ENCODE measurements at places on chromosomes 5 and 9. TPM values are rescaled to one million over a fixed set of nuclear protein-coding genes. Genes with fewer than 3 reads are reported as not detected.

The SPARC gene
- total RNA-seq = 439 TPM

The CDH10 gene
- 0.22 TPM for total RNA-seq

The UBE2QL1 gene
- 22.1 TPM for total RNA-seq

The SIT1 gene
- 0.32 TPM for total RNA-seq

The AKNA gene
- 5.1 TPM for total RNA-seq

The ARHGEF37 gene
- total RNA-seq = 32.8 TPM

The GFPT2 gene
- 15.3 TPM for total RNA-seq

The CCDC171 gene
- total RNA-seq = 1.7 TPM

The SLC28A3 gene
- total RNA-seq = 1.2 TPM

The TAF1L gene
- total RNA-seq = not detected

The SLC36A3 gene
- total RNA-seq = not detected

The LCN1 gene
- not detected for total RNA-seq

The CCL21 gene
- total RNA-seq = 32.5 TPM

The PCDHA10 gene
- 0.15 TPM for total RNA-seq

DNA sequence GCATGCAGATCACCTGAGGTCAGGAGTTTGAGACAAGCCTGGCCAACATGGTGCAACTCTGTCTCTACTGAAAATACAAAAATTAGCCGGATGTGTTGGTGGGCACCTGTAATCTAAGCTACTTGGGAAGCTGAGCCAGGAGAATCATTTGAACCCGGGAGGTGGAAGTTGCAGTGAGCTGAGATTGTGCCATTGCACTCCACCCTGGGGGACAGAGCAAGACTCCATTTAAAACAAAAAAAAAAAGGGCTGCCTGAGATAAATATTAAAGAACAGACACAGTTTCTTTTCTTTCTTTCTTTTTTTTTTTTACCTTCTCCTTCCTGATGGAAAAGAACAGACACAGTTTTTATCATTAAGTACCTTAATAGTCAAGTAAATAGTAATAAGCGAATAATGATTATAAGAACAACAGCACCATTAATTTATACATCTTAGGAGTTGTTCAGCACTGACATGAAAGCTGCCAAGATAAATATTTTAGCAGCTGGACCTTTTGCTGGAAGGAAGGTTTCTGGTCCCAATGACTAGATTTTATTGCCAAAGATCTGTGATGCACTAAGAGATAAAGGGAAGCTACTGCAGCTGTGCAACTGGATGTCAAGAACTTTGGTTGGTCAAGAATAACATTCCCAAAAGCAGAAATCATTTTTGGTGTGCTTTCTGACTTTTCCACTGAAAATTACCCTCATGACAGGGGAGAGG lies 7.0 kb downstream of the CENPP start:
- peak; percentile 44 for DNase-seq

DNA sequence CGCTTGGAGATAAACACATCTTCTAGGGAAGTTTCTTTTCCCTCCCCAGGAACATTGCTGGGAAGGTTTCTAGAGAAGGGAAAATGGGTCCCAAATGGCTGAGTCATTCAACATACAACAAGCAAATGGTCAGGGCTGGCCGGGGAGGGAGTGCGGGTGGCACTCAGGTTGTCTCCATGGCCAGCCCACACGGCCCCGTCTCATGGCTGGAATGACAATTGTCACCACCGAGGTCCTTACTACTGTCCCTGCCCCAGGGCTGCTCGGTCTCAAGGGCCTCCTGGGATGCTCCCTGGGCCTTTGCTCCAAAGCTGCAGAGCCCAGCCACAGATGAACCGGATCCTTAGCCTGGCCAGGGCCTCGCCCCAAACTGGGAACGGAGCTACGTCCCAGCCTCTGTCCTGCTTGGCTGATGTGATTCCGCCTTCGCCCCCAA lies 121.9 kb downstream of the FGF18 start:
- no peak for DNase-seq

- DNase-seq = no peak
Observed at GRCh38 chr9:14893280-14893679, 16.9 kb downstream of the FREM1 start.

DNA sequence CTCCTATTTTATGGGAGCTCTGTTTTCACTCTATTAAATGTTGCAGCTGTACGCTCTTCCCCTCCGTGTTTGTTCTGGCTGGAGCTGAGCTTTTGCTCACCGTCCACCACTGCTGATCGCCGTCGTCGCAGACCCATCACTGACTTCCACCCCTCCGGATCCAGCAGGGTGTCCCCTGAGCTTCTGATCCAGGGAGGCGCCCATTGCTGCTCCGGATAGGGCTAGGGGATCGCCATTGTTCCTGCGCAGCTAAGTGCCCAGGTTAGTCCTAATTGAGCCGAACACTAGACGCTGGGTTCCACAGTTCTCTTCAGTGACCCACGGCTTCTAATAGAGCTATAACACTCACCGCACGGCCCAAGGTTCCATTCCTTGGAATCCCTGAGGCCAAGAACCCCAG lies 96.2 kb upstream of the PRDM9 start:
- DNase-seq = no peak

DNA sequence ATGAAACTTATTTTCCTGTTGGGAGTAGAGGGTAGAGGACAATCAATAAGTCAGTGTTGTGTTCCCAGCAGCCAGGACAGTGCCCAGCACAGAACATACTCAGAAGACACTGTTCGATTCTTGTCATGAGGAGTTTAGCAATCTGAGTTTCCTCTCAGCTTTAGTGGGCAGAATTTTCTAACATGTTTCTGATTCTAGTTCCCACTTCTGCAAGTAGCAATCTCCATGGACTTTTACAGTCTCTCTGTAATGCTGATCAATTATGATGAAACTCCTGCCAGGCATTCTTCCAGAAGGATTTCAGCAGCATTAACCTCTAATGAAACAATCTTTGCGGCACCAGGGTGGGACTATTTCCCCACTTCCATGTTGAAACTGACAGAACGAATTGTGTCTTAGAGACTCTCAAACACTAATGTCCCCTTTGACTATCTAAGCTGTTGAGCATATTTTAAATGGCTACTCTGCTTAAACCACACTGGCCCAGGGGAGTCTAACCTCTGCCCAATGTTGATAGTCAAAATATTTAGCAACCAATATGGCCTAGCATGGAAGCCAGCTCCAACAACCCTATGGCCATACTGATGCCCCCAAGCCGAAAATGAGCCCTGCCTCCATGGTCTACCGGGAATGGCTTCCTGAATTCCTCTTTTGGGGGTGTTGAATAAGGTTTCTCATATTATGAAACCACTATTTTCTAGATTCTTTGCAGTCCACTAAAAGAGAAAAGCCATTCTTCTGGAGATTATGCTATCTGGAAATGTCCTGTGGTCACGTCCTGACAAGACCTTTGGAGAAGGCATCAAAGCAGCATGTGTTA lies 484.3 kb downstream of the BNC2 start:
- DNase-seq = no peak

GRCh38 chr9:19976226-19976625 lies 187.4 kb upstream of the SLC24A2 start:
- DNase-seq = no peak

DNA sequence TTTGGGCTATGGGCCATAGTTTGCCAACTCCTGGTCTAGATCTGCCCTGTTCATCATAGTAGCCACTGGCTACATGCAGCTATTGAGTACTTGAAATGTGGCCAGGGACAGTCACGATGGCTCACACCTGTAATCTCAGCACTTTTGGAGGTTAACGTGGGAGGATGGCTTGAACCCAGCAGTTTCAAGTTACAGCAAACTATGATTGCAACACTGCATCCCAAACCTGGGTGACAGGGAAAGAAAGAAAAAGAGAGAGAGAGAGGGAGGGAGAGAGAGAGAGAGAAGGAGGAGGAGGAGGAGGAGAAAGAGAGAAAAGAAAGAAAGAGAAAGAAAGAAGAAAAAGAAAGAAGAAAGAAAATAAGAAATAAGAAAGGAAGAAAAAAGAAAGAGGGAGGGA lies 5.1 kb upstream of the GMCL2 start:
- DNase-seq = no peak

- peak; percentile 86 for DNase-seq
Observed at GRCh38 chr9:89756891-89757537, 152.2 kb downstream of the GADD45G start.

- no peak for DNase-seq
Observed at GRCh38 chr5:127410959-127411358, 106.5 kb upstream of the PRRC1 start.

DNA sequence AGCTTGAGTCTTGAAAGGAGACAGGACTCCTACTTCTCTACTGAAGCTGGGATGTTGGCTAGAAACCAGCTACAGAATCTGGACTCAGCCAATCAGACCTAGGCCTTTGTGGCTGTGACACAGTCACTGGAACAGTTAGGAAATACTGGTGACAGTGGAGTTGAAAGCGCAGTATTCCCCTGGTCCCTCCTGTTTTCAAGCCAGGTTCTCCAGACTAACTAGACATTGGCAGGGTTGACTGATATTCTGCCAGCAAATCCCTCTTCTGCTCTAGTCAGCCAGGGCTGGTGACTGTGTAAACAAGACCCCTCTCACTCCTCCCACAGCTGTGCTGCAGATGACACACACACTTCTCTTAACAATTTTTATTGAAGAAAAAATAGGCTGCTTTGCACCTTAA lies 8.7 kb downstream of the SHROOM1 start:
- DNase-seq = no peak

DNA sequence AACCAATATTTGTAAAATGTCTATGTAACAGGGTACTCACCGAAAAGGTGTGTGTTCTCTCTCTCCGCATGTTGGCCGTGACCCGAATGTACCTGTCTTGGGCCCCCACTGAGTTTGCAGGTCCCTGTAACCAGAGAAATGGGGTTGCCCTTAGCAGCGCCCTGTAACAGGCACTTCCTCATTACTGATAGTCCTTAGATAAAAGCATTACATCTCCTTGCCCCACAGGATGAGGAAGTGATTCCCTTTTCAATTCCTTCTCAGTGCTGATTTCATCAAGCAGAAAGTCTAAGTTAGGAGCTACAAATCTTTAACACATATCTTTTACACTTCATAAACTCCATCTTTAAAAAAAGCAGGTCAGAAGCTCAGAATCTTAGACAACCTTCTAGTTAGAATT lies 15.2 kb upstream of the HMHB1 start:
- no peak for DNase-seq

- DNase-seq = no peak
Observed at GRCh38 chr5:94849324-94849723, 230.9 kb downstream of the SLF1 start.

DNA sequence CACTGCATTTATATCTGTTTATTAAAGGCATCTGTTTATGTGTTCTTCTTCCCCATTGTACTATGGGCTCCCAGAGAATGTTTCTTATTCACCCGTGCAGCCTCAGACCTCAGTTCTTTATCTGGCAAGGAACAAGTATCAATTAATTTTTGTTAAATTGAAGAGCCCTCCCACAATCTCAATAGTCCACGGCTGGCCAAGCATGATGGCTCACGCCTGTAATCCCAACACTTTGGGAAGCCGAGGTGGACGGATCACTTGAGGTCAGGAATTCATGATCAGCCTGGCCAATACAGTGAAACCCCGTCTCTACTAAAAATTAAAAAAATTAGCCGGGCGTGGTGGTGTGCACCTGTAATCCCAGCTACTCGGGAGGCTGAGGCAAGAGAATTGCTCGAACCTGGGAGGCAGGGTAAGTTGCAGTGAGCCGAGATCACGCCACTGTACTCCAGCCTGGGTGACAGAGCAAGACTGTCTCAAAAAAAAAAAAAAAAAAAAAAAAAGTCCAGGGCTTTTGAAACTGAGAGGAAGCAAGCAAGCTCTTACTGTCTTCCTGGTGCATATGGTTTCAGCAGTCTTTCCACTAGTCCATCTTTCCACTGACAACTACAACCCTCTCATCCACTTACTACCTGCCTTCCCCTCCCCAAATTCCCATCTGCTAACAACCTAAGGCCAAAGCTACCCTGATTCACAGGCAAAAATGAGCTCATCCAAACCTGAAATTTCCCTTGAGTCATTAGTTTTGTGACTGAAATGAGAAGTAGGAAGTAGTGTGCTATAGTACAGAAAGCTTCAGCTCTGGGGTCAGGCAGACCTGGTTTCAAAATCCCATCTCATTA lies 2.3 kb upstream of the HK3 start:
- DNase-seq = no peak

- DNase-seq = peak; percentile 41
Observed at GRCh38 chr5:141094481-141095262, at the start of gene PCDHB2. Gene PCDHB2 (plus strand): TSS chr5:141094615. CDS start chr5:141094791, 176 bp downstream.

- DNase-seq = no peak
Observed at GRCh38 chr9:80175286-80176150, 603.8 kb downstream of the TLE4 start.

GRCh38 chr5:152592416-152592815 lies 187.3 kb upstream of the NMUR2 start:
- no peak for DNase-seq

DNA sequence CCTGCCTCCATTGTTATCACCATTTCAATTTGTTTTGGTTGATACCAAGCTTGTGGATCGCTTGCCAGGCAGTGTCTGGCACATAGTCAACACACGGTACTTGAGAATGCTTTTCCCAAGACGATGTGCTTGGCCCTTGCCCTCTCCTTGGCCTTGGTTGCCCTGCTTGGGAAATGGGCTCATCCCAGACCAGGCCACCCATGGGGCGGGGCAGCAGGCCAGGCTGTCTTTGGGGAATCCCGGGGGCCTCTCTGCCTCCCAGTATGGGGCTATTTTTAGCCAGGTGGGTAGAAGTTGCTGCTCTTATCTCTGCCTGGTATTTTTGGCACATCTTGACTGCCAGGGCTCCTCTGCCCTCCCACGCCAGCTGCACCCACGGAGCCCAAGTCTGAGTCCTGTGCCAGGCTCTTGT lies 49.9 kb downstream of the LMX1B start:
- DNase-seq = peak; percentile 73

DNA sequence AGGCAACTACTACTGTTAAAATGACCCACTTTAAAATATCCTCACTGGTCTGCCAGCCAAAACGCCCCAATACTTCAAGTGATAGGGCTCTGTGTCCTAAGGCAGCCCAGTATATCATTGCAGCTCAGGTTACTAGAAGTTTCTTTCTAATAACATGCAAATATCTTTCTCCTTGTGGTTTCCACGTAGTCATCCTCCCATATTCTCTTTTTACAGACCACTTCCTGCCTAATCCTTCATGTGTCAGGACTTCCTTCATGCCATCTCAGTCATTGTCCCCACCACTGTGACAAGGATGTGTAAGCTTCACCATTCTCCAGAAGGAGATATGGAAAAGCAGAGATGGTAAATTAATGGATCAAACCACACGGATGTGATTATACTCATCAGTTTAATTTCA lies 813.7 kb downstream of the MAT2B start:
- no peak for DNase-seq

- no peak for DNase-seq
Observed at GRCh38 chr5:132438917-132439316, 51.7 kb downstream of the IRF1 start.

GRCh38 chr9:13555989-13556500 lies 276.6 kb upstream of the MPDZ start:
- DNase-seq = no peak

Data from left ventricle myocardium superior (tissue), 1 donor.